ENCODE measurements at places on chromosomes 16 and 17.

DNA sequence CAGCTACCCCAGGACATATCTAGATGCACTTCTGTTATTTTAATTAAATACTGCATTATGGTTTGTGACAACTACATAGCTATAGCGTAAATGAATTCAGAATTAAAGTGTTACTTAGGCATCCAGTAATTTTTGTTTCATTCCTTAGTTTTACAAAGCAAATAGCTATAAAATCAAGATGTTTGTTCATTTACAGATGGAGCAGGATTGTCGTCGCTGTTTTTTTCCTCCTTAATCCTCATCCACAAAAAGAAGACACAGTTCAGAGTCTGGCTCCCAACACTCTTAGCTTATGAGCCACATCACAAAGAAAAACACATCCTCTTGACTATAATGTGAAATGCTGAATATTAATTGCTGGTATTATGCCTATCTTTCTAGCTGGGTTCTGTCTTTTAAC is 43.7 kb downstream of the SNX11 start:
- no peak for DNase-seq

DNA sequence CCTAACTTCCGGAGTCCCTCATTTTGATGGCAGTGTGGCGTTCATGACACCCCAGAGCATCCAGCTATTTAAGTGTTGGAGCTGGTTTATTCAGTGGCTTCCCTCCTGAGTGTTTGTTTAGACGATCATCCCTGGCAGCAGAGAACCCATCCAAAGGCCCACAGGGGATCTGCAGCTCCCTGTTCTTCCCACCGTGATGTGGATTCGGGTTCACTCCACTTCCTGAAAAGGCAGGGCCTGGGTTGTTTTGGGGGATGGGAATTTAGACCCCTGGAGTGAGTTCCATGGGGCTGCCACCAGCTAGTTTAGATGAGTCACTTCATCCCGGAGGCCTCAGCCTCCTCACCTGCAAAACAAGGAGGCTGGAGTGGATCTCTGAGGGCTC is 2.3 kb downstream of the KSR1 start:
- no peak for DNase-seq

DNA sequence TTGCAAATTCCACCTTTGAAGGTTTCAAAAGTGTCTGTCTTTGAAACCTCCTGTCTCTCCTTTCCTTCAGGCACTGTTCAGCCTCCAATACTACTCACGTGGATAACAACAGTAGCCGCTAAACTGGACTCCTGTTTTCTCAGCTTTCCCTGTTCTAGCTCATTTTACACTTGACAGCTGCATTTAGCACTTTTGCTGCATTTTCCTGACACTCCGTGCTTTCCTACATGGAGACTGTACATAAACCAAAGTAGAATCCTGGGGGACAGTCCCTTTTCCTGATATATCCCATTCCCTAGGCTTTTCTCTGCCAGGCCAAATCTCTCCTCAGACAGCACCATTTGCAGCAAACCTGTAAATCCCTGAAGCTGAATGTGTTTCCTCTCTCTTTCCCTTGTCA is 3.6 kb downstream of the CCL5 start:
- DNase-seq = no peak

- no peak for DNase-seq
Observed at GRCh38 chr17:41340934-41341861, 9.4 kb downstream of the KRT33A start.

DNA sequence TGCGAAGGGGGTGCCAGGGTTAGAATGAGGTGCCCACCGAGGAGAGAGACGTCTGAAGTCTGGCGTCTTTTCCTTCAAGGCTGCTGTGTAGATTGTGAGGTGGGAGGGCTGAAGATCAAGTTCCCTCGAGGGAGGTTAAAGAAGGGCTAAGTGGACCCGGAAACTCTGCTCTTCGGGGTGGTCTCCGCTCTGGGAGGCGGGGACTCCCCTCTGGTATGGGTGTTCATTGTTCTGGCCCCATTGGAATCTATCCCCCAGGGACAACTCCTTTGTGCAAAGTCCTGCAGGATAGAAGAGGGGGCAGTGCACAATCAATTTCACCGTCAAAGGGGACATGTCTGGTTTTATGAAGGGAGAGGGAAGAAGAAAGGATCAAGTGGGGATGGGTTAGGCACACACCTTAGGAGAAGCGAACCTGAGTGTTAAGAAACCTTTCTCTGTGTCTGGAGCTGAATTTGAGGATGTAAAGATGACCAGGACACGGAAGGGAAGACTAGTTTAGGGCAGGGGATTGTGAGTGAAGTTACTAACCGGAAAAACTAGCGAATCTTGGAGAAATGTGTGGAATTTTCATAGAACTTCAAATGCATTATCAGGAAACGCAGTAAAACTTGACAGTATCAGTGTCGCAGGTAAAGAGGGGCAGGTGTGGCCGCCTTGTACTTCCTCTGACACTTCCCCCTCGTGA is 809 bp upstream of the RAB34 start:
- no peak for DNase-seq

DNA sequence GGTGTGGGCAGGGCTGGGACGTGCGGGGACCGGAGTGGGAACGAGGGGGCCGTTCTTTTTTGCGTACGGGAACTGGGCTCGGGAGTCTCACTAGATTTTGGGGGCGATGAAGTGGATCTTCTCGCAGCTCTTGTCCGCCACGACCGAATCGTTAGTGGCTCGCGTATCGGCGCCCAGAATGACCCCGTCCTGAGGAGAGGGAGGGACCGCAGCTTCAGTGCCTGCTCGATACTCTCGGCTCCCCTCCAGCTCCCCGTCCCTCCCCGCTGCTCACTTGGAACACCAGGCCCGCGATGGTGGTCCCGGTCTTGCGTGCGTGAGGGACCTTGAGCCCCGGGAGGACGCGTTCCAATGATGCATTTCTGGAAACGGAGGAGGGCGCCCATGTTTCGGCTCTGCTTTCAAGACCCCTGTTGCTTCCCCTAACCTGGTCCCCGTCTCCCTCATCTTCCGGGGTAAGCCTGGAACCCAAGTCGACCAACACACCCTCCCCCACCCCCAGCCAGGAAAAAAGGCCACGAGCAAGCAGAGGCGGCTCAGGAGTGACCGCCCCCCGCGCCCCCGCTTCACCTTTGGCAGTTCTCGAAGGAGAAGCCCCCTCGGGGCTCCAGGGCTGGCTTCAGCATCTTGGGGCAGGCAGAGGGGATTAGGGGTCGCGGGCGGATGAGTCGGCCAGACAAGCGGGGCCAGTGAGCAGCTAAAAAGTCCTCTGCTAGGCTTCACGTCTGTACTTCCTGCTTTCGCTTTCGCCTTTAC is at the start of gene PSMB10:
PSMB10 (minus strand) TSS at position 727 of the 756 bp plus-strand sequence; CDS start at position 626, 101 bp downstream.
- DNase-seq = no peak
